ENCODE measurements at places on chromosomes 2 and 18.

- DNase-seq = no peak
These were observed 8.7 kb downstream of the PGAP1 start for GRCh38 chr2:196917802-196918201.

GRCh38 chr2:117087535-117088291, 726.8 kb upstream of the DDX18 start:
- no peak for DNase-seq

GRCh38 chr18:10142496-10143160, 228.8 kb downstream of the VAPA start:
- DNase-seq = no peak

- DNase-seq = no peak
These were observed 49.5 kb upstream of the BCL11A start for GRCh38 chr2:60602828-60603532.

DNA sequence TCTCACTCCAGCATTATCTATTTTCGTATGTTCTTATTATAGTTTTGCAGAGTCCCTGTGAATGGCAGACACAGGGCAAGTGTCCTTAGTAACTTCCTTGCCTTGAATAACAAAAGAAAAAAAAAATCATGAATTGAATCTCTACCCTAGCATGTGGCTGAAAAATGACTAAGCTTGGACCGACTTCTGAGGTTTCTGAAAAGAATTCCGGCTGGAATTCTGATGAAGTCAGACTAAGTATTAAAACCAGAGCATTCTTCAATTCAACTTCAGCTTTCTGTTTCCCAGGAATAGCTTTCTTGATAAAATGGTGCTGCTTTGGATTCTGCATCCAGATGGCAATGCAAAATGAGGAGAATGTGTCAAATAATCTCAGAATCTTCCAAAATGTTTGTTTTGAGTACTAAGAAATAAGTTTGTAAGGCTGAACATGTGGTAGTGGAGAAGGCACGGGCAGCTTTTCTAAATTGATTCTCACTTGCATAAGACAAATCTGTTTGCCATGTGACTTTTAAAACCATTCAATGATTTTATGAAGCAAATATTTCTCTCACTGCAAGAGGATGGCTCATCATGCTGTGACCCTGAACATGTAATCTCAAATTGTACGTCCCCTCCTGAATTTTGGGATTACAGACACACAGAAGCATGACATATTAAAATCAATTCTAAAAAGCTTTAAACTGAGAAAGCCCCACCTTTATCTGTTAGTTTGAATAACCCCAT, 1462.8 kb upstream of the LRRTM1 start:
- no peak for DNase-seq

DNA sequence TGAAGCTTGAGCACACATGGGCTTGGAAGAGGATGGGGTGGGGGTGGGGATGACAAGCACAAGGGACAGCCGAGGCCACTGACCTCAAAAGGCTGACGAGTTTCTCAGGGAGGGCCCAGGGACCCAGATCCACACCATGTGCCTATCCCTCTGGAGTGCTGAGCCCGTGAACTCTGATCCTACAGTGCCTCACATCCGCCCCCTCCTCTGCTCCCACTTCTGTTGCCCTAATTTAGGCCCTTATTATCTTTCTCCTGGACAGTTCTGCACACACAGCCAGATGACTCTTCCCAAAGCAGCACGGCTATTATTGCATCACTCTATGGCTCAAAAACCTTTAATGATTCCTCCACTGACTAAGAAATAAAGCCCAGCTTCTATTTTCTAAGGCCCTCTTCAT, 24.8 kb downstream of the CYRIA start:
- DNase-seq = no peak

DNA sequence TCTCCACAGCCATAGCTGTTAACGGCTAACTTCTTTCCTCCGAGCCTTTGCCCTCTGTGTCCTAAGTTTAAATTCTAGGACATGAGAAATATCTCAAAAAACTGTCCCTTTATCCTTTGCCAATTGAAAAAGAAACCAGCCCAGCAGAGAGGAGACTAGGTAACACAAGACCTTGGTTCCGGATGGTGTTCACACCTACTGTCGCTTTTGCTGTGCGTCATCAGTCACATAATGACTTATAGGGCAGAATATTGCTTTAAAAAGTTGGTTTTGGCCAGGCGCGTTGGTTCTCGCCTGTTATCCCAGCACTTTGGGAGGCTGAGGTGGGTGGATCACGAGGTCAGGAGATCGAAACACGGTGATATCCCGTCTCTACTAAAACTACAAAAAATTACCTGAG, 66.2 kb downstream of the SP3 start:
- DNase-seq = peak; percentile 56
